ENCODE measurements at places on chromosomes 12 and 14.

DNA sequence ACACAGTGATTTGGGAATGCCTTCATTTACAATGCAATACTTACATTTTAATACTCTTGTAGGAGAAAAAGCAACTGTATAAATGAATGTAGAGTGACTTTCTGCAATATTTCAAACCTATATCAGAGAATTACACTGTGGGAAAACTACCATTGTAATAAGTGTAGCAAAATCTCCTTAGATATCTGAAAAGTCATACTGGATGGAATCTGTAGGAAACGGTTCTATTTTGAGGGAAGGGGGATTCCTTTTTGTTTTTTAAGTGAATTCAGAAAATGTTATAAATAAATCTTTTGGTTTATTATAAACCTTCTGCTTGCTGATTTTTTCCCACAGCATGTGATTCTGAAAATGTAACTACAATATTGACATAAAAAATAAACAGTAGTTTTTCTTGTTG, 23.0 kb downstream of the ZNF891 start:
- DNase-seq, result no peak

GRCh38 chr12:64673490-64674169, 63.3 kb downstream of the RASSF3 start:
- DNase-seq, result no peak

DNA sequence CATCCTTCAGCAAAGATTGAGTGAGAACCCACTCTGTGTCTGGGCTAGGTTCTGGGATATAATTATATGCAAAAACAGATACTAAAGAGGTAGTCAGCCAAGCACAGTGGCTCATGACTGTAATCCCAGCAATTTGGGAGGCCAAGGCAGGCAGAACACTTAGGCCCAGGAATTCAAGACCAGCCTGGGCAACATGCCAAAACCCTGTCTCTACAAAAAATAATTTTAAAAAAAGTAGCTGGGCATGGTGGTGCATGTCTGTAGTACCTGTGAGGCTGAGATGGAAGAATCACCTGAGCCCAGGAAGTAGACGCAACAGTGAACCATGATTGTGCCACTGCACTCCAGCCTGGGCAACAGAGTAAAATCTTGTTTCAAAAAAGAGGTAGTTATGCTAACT, 237.5 kb upstream of the HMGA2 start:
- no peak for DNase-seq

DNA sequence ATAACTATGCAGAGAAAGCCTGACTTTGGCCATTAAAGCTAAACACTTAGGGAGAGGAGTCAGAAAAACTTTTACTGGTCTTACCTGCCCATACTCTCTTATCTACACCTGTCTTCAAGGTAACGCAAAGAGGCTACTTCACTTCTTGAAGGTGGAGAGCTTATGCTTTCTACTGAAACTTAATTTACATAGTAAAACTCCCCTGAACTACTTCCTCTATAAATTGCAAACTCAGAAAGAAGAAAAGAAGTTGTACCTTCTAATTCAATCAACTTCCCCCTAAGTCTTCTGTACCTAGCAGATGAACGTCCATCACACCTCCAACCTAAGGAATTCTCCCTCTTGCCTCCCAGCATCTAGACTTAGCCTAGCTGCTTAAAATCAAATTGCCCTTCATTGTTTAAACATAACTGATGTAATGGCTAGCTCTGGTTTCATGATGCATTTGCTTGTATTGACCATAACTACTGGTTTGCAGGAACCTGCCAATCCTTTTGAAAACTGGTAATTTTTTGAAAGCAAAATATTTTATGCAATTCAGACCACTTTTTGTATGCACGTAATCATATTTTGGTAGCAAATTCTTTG, 87.7 kb downstream of the STON2 start:
- no peak for DNase-seq

DNA sequence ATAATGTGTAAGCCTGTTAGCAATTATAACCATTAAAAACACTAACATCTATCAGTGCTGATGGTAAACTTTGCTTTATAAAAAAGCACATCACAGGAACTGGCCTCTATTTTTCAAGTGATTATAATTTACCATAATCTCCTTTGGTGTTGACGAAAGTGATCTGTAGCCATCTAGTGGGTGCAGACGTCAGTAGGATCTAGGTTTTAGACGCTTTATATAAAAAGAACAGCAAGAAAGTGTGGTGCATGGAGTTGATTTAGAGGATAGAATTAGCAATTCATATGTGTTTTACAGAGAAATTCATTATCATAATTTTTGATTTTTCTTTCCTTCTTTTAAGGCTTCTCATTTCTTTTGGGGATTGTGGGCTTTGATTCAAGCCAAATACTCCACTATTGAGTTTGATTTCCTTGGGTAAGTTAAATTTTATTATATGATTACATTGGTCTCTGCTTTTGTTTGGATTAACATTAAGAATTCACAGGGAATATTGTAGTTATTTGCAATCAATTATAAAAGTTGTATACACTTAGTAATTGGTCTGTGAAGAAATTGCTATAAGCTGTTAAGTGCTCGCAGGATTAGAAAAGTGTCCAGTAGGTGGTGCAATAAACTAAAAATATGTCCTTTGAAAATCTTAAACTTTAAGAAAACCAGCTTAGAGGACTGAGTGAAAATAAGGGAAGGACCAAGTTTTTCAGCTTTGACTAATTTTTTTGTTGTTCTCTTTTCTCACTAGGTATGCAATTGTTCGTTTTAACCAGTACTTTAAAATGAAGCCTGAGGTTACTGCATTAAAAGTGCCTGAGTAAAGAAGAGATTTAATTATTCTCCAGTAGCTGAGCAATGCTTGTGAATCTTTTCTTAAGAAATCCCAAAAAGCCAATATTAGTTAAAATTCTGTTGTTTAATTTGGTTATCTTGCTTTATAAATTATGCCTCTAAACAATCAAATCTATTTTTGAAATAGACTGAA, 59.5 kb downstream of the ETNK1 start:
- DNase-seq, result no peak

- DNase-seq, result no peak
These were observed 32.4 kb downstream of the BICD1 start for GRCh38 chr12:32139064-32139421.

- DNase-seq, result no peak
These were observed 73.7 kb downstream of the TBK1 start for GRCh38 chr12:64525461-64526160.

DNA sequence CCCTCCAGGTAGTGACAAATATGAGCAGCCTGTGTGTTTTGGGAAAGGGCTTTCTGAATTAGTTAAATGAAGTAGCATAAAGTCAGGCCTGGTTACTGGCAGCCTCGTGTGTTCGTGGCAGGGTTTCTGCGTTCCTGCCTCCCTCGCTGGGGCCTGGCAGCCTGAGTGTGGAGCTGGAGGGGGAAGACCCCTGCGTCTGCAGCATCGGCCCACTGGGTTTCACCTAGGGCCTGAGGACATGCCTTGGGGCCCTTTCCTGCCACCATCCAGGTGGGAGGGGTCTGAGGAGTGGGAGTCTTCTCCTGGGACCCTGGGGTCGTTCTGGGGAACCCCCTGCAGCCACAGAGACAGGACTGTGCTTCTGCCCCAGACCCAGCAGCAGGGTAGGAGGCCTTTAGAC, 20.4 kb upstream of the AMN start:
- DNase-seq, result no peak

- DNase-seq, result peak; percentile 13
These were observed 58.5 kb downstream of the SLC4A8 start for GRCh38 chr12:51482929-51483697.
